Mesendoderm (in vitro differentiated cells): ENCODE measurements at places on chromosomes 4 and X.

GRCh38 chrX:78687586-78687985 lies 28.5 kb upstream of the RTL3 start:
- peak; percentile 2 for DNase-seq

DNA sequence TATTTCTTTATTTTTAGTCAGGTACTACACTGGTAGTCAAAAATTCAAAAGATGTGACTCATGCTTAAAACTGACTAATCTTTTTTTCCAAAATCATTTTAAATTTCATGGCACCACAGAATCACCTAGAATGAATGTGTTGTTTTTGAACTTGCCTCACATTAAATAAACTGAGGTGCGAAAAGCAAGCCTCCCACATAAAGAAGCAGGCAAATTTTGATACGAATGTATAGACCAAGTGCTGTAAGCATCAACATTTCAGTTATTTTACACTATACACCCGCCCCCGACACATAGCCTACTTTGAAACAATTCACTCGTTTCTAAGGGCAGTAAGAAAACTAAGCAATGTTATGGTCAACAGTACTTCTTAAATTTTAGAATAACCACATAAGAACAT lies 94.3 kb downstream of the MRPL1 start:
- no peak for DNase-seq

GRCh38 chrX:153865321-153865580 lies 20.7 kb downstream of the L1CAM start:
- no peak for DNase-seq

DNA sequence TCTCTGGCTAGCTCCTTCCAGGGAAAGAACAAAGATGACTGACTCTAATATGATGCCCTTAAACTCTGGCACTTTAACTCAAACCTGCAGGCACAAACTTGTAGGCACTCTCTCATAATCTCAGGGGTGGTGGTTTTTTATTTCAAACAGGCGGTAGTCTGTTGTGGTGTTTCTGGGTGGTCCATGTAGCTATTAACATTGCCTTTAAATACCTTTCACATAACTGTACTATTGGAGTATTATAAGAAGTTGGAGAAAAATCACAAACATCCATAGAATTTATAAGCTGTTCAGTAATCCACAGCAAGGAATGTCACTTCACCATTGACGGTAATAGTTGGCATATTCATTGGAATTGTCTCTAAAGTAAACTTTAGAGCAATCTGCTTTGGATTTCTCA lies 204.2 kb upstream of the PDE5A start:
- no peak for DNase-seq

DNA sequence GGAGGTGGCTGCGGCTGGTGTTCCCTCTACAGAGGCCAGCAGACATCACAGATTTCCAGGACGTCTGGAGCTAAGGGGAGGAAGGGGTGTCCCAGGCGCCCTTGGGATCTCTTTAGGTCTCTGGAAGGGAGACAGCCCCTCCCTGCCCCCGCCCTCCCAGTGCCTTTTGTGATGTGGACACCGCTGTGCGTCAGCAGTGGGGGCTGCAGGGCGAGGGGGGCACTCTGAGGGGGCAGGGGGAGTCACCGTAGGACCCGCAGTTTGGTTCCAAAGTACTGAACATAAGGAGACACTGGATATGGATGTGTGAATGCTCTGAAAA lies 25.6 kb upstream of the MXD4 start:
- no peak for DNase-seq

- DNase-seq = peak; percentile 13
These were observed 54.5 kb downstream of the RS1 start for GRCh38 chrX:18617407-18617750.

DNA sequence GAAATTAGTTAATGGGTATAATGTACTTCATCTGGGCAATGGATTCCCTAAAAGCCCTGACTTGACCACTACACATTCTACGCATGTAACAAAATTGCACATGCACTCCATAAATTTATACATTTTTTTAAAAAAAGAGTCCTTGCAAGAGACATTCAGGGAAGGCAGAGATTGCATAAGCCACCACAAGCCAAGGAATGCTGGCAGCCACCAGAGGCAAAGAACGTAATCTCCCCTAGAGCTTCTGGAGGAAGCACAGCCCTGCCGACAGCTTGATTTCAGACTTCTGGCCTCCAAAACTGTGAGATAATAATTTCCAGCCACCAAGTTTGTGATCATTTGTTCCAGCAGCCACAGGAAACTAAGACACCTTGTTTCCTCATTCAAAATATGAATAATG lies 185.6 kb upstream of the GALNT7 start:
- DNase-seq = no peak

- DNase-seq = no peak
These were observed 83.2 kb downstream of the SH3KBP1 start for GRCh38 chrX:19804151-19804550.

DNA sequence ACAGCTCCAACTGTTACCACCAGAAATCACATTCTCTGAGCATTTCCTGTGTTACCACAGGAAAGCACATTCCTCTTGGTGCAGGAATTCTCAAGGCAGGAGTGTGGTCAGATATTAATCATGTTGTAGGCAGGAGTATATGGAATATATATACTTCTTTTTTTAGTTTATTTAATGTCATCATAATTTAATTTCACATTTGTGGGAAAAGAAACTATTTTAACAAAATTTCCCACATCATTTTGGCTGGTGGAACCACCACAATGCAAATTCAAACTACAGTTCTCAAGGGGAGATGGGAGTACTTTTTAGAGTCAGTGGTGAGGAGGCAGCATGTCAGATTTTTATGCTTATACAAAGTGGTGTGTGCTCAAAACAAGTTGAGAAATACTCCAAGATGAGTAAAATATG lies 139.0 kb downstream of the ATP10D start:
- peak; percentile 7 for DNase-seq

- no peak for DNase-seq
These were observed 601.1 kb upstream of the GRIA3 start for GRCh38 chrX:122582975-122583305.

DNA sequence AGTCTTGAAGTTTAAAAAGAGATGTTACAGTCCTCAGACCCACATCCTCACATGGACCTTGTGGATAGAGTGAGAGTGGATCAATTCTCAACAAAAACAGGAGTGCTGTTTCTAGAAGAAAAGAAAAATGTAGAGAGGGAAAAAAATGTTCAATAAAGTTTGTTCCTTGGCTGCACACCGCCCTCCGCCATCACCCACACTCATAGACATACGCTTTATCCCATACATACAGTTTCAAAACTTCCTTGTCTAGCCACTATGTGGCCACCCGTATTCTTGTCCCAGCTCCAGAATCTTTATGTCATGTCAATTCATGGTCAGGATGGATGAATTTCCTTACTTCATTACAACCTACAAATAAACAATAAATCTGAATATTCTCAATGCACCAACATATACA lies 23.5 kb upstream of the ELF2 start:
- DNase-seq = no peak

DNA sequence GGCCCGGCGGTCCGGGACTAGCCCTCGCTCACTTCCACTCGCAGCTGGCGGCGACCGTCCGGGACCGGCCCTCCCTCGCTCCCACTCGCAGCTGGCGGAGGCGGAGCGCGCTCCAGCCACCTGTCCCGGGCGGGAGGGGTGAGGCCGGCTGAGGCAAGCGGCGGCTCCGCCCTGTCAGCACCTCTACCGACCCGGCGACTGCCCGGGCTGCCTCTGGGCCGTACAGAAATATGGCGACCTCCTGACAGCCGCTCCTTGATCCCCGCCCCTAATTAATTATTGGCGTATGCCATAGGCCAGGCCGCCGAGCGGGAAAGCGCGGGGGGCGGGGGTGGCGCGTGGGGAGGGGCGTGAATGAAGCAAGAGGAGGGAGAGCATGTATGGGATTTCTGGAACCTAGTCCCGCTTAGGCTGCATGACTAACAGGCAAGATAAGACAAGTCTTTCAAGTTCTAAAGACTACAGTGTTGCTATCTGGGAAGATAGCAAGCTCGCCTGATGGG lies at the start of gene MORC4:
MORC4 (minus strand) TSS at position 200 of the 503 bp plus-strand sequence. CDS start 243 bp downstream, outside the sequence.
- DNase-seq = peak; percentile 92

DNA sequence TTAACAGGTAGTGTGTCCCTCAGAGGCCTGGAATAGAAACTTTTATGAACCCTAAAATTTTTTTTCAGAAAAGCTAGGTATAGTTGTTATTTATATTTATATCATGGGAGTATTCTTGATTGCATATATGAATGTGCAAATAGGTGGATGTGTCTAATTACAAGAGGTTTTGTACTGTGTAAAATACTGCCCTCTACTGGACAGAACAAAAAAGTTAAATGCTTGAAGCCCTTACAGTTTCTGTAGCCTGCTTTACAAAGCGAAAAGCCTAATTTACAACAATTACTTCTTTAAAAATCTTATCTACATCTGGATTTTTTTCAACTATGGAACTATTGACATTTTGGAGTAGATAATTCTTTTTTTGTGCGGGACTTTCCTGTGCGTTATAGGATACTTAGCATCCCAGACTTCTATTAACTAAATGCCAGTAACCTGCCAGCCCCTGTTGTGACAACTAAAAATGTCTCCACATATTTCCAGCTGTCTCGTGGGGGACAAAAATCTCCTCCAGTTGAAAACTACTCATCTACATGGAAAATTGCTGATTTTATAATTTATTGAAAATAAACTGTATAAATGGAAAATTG lies 35.1 kb downstream of the ENPEP start:
- DNase-seq = peak; percentile 63

GRCh38 chr4:104758574-104758973 lies 263.9 kb upstream of the CXXC4 start:
- DNase-seq = no peak

DNA sequence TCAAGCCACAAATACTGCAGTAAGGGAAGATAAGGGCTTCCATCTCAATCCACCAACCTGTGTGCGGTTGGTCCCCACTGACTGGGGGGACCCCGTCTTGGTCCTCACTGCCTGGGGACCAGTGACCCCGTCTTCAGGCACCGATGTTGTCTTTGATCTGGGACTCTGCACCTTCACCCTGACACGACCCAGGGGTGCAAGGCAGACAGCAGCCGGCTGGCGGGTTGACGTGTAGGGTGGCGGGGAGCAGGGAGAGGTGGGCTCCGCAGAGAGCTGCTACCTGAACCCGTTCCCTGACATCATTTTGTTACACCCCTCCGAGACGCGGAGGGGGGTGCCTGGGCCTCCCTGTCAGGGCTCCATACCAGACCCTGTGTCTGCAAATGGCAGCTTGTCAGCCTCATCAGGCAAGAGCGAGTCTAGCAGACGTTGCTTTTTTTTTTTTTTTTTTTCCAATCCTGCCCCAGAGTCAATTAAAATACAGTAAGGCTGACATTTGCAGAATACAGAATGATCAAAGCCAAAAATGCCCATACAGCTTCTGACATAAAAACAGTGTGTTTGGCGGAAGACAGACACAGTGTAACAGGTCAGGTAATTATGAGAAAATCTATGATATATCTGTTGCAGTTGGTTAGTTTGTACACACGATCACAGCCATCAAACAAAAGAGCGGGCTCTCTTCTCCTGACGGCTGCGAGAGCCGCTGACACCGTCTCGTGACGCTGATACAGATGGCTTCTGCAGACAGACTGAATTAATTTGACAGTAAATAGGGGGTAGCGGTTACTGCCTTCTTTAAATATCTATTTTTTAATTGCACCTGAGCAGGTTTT lies 118.6 kb downstream of the CRLF2 start:
- no peak for DNase-seq

GRCh38 chr4:56909086-56909894 lies 1.6 kb downstream of the REST start:
- peak; percentile 75 for DNase-seq

GRCh38 chr4:25926462-25926861 lies 12.4 kb downstream of the SMIM20 start:
- no peak for DNase-seq

GRCh38 chr4:18394656-18395055 lies 373.1 kb upstream of the LCORL start:
- peak; percentile 66 for DNase-seq

GRCh38 chrX:110153896-110154295 lies 151.0 kb downstream of the TMEM164 start:
- DNase-seq = no peak

- DNase-seq = no peak
These were observed 48.5 kb downstream of the SNCA start for GRCh38 chr4:89788206-89789072.

- DNase-seq = no peak
These were observed 110.6 kb downstream of the REPS2 start for GRCh38 chrX:17056868-17057608.

GRCh38 chr4:145482209-145483037 lies 770 bp downstream of the SMAD1 start:
- peak; percentile 90 for DNase-seq

GRCh38 chr4:23324021-23324690 lies 565.7 kb downstream of the PPARGC1A start:
- peak; percentile 42 for DNase-seq

- DNase-seq = no peak
These were observed 26.3 kb downstream of the AREG start for GRCh38 chr4:74471264-74471663.

GRCh38 chrX:38332505-38332904 lies 5.2 kb upstream of the RPGR start:
- DNase-seq = no peak

- no peak for DNase-seq
These were observed 201.7 kb upstream of the ADAMTS3 start for GRCh38 chr4:72770708-72771107.

GRCh38 chr4:91373546-91373945 lies 930.2 kb upstream of the GRID2 start:
- DNase-seq = no peak

DNA sequence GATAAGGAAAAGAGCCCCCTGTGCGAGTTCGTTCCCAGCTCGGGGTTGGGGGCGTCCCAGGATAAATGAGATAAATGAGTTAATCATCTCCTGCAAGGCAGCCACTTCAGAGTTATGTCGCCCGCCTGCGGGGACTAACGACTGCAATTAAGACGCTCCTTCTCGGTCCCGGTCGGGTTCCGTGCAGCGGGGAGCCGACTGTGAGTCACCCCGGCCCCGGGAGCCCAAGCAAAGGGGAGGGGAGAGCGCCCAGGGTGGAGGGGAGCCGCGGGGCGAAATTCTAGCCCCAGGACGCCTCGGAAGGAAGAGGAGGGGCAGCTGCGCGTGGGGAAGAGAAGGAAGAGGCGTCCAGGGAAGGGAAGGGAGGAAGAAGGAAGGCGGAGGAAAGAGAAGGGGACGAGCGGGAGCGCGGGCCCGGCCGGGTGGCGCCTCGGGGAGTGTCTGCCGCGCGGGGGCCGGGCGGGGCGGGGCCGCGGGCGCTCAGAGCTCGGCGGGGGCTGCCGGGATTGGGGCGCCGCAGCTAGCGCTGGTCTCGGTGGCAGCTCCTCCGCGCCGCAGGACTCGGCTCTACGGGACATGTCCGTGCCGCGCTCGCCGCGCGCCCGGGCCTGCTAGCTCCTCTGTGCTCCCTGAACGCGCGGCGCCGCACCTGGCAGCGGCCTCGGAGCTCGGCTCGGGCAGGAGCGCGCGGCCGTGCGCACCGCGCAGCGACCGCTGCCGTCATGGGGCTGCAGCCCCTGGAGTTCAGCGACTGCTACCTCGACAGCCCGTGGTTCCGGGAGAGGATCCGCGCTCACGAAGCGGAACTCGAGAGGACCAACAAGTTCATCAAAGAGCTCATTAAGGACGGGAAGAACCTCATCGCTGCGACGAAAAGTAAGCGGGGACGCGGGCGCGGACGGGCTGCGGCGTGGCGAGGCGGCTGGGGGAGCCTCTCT lies at the start of gene ARHGAP10:
ARHGAP10 (plus strand) TSS at position 509 of the 938 bp plus-strand sequence; CDS start at position 723, 214 bp downstream.
- DNase-seq = peak; percentile 78
